Glomerular endothelial cell (primary cell): ENCODE measurements at places on chromosomes 13 and 19. TPM values are rescaled to one million over a fixed set of nuclear protein-coding genes. Genes with fewer than 3 reads are reported as not detected.

DNA sequence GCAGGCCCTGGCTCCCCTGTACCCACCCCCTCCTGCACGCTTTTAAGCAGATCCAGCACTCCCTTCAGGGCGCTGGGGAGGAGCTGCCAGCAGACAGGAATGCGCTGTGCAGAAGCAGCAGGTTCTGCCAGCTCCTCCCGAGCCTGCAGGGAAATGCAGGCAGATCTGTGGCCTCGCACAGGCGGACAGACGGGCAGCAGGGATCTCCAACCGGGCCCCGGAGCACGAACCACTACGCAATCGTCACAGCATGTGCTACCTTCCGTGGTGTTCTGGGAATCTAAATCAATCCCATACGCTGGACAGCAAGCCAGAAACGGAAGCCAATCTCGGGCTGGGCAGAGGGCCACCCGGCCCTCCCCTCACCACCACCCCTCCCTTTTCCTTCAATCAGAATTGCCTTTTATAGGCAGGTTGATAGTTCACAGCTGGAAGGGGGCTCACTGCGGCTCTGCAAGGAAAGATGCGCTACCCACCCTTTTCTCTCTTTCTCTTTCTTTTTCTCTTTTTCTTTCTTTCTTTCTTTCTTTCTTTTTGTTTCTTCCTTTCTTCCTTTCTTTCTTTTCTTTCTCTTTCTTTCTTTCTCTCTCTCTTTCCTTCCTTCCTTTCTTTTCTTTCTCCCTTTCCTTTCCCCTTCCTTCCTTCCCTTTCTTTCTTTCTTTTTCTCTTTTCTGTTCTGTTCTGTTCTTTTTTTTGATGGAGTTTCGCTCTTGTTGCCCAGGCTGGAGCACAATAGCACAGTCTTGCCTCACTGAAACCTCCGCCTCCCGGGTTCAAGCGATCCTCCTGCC lies 99.9 kb downstream of the GNG7 start:
- DNase-seq = no peak

GRCh38 chr19:48059331-48059730 lies 15.5 kb upstream of the CABP5 start:
- no peak for DNase-seq

- DNase-seq = no peak
Observed at GRCh38 chr19:57558525-57558924, 1.1 kb downstream of the ZNF550 start.

DNA sequence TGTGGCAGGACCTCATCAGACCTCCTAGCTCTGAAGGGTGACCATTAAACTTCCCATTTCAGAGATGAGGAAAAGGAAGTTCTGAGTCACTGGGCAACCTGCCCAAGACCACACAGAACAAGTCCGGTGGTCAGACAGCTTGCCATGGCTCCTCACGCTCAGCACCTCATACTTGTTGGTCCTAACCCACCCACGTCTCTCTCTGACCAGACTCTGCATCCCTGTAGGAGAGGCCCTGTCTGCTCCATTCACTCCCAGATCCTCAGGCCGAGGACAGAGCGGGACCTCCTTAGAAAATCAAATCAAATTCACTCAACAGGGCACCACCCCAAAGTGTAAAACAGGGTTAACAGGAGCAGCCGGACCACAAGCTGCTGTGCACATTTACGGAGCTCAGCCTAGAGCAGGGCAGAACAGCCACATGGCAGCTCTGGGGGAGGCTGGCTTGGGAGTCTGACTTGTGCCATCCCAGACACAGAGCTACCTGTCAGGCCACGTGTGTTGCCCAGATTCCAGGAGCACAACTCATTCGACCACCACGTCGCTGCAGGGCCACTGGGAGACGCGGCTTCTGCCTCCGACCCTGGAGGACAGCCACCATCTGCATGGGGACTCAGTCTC lies 1.7 kb downstream of the MIER2 start:
- DNase-seq = peak; percentile 86

DNA sequence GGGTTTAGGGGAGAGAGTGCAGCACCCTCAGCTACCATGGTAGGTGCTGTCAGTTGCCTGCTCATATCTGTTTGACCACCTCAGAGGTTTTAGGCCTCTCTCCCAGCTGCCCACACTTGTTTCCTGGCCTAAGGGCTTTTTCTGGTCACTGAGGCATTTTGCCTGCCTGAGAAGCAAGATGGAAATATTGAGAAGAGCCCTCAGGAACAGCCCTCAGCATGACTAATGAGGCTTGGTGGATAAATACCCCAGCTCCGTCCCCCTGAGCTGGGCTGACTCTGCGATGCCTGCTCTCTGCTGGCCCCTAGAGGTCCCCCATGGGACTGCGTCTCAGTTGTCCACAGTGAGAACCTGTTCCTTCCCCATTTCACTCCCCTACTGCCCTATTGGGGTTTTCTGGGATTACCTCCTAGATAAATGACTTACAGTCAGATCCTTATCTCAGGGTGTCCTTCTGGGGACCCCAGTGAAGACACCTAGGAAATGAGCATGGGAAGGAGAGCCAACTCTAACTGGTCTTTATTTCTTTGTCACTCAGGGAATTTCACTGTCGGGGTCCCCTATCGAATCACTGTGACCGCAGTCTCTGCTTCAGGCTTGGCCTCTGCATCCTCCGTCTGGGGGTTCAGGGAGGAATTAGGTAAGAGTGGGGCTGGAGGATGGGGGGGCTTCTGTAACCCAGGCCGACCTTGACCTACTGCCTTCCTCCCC lies 13.3 kb downstream of the PALM3 start:
- no peak for DNase-seq

- DNase-seq = no peak
Observed at GRCh38 chr19:7527516-7528191, 5.2 kb downstream of the MCOLN1 start.

GRCh38 chr13:67341406-67341805 lies 111.3 kb upstream of the PCDH9 start:
- DNase-seq = no peak

GRCh38 chr19:13691569-13692435 lies 72.5 kb upstream of the MRI1 start:
- no peak for DNase-seq

- peak; percentile 14 for DNase-seq
Observed at GRCh38 chr13:27533155-27533643, 82.8 kb upstream of the MTIF3 start.

- no peak for DNase-seq
Observed at GRCh38 chr19:23321953-23322549, 71.9 kb upstream of the ZNF724 start.

DNA sequence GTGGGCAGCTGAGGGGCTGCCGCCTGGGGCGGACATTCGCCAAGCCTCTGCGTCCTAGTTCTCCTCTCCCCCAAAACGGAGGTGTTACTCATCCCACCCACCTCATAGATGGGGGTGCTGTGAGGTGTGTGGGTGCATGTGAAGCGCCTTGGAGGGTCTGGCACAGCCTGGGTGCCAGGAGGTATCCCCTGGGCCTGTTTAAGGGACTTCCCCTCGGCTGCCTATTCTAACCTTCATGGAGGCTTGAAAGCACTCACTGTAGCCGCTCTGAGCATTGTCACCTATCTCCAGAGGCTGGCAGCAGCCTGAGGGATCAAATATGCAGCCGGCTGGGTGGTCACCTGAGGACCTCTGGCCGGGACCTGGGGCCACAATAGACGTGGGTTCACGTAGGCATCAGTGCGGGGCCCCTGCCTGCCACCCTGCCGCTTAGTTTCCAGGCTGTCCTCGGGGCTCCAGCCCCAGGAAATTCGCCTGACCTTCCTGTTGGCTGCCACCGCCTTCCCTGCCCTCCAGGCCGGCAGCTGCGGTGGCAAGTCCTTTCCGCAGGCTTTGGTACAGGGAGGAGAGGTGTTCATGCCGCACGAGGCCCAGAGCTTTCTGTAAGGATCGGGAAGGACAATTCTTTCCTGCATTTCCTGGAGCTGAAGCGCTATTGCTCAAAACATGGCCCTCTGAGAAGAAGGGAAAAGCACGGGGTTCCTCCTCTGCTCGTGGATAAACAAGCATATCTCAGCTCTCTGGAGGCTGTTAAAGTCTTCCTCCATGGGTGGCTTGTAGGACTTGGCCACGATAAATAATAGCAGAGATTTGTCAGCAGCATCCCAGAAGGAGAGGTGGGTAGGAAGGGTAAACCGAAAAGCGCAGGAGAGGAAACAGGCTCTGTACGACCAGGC lies 4.6 kb downstream of the COL4A2 start:
- no peak for DNase-seq

GRCh38 chr19:2454962-2455850 lies 1.6 kb downstream of the LMNB2 start:
- no peak for DNase-seq

DNA sequence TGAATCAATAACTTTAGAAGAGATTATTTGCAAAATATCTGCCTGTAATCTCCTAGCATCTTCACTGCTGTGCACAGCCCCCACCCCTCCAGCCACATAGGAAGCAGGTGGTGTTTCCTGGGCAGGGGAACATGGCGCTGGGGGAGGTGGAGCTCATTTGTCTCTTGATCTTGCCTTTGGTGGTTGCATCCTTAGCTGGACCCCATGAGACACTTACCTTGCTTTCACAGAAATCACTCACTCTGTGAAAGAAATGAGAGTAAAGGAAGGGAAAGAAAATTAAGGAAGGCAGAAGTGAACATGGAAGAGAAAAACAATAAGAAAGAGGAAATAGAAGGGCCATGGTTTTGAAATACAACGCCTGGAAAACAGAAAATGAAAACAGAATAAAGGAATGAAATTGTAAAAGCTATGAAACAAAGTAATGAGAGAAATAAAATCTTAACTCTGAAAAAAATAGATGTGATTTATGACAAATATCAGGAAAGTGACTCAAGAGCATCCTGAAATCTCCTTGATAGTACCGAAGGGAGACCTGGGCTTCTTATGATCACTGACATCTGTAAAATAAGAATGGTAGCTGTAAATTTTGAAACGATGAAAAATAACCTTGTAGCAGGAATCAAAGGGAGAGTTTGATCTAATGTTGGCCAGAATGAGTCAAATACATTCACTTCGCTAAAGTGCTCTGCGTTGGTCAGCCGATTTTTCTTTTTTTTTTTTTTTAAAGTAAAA lies 17.2 kb upstream of the RNASEH2B start:
- DNase-seq = no peak

DNA sequence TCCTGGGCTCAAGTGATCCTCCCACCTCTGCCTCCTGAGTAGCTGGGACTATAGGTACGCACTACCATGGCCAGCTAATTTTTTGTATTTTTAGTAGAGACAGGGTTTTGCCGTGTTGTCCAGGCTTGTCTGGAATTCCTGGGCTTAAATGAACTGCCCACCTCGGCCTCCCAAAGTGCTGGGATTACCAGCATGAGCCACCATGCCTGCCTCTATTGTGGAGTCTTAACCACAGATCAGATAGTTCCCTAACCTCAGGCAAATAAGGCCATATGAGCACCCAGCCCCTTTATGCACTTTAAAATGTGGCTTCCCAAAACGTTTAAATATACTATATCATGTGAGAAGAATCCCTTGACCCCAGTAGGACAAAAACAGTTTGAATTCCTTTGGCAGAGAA lies 16.4 kb downstream of the CNMD start:
- DNase-seq = no peak

GRCh38 chr19:18430417-18431144 lies 7.4 kb downstream of the ISYNA1 start:
- no peak for DNase-seq

DNA sequence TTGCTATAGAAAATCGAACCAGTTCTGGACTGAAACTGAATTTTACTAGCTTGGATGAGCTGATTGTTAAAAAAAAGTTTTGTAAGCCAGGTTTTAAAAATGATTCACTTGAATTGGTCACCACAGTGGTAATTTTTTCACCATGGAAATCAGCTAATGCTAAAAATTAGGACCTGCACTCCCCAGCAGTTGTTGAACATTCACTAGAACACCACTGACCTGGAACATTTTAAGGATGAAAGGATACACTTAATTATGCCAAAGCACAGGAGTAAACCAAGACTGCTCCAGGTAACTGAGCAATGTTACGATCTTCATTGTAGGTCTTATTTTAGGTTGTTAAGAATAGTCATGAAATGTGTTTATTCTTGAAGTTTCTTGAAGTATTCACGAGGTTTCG lies 1342.6 kb upstream of the SPRY2 start:
- DNase-seq = no peak

GRCh38 chr13:27789153-27789494 lies 3.2 kb upstream of the GSX1 start:
- no peak for DNase-seq

GRCh38 chr13:74528734-74529513 lies 394.7 kb upstream of the KLF12 start:
- DNase-seq = no peak

DNA sequence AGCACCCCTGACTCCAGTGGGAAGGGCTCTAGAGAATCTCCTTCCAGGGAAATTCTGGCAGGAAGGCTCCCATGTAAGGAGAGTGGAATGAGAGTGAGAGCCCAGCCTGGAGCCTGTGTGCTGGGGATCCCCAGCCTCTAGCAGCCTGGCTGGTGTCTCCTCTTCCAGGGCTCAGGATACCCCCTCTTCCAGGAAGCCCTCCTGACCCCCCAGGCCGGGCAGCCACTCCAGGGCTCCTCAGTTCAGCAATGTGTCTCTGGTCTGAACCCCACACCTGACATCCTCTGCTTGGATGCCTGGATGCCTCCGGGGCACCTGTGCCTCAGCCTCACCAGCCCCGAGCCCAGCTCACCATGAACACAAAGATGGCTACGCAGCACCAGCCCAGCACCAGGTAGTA lies 3.0 kb downstream of the C19orf33 start:
- DNase-seq = no peak

- DNase-seq = no peak
Observed at GRCh38 chr13:37302686-37303085, 197.2 kb upstream of the CSNK1A1L start.

The TNFSF9 gene
- total RNA-seq = 8.2 and 12.1 TPM in 2 replicates

The CACNG8 gene
- total RNA-seq = 1.3 and 2.1 TPM in 2 replicates

The RFPL4AL1 gene
- total RNA-seq = not detected in 2 replicates

The EDDM13 gene
- 0.53 and 0.82 TPM in 2 replicates for total RNA-seq

The F2RL3 gene
- total RNA-seq = 12.4 and 79.1 TPM in 2 replicates

The KLHL1 gene
- 0.34 TPM in 1 of 2 replicates, not detected in the other for total RNA-seq

The DLEU7 gene
- total RNA-seq = not detected in 2 replicates

The TUBGCP3 gene
- total RNA-seq = 16.1 and 24.6 TPM in 2 replicates

The SLC5A5 gene
- total RNA-seq = not detected in 2 replicates

The ZNF175 gene
- 8.5 and 11.2 TPM in 2 replicates for total RNA-seq

The BRSK1 gene
- total RNA-seq = 1.2 and 3.0 TPM in 2 replicates

The ENOX1 gene
- total RNA-seq = 0.05 and 0.18 TPM in 2 replicates
